Muscle of leg (tissue), 16 donors: ENCODE measurements at places on chromosomes 6 and 20. TPM values are rescaled to one million over a fixed set of nuclear protein-coding genes. Genes with fewer than 3 reads are reported as not detected.
A peak's percentile ranks its signal among the peaks of the same experiment; 100 is the strongest.

The HLA-DPA1 gene
- 18.6 TPM for total RNA-seq

The TCF19 gene
- 11.3 TPM for total RNA-seq

The KAT14 gene
- total RNA-seq: 15.6 TPM

The PPP1R16B gene
- 5.5 TPM for total RNA-seq

The CAPN11 gene
- total RNA-seq: 0.18 TPM

The RBBP8NL gene
- not detected for total RNA-seq

- no peak for DNase-seq
- H3K4me3 ChIP-seq: no peak overlapping the region
- H3K27ac ChIP-seq: no peak overlapping the region
- no peaks in the 10 kb centered on the region for H3K27me3 ChIP-seq
- no peaks in the 10 kb centered on the region for H3K4me1 ChIP-seq
Measured at GRCh38 chr6:38593409-38593808, 46.3 kb downstream of the BTBD9 start.

- peak overlapping the region; percentile 77 for H3K27ac ChIP-seq
- peaks cover 60% of the 10 kb centered on the region for H3K4me1 ChIP-seq
- no peaks in the 10 kb centered on the region for H3K27me3 ChIP-seq
- peak; percentile 86 for DNase-seq
Measured at GRCh38 chr20:17867131-17867925, 101.3 kb downstream of the SNX5 start.
